Activated CD8-positive, alpha-beta T cell treated with anti-CD3 and anti-CD28 coated beads, Interleukin-2, amount 10 ng/mL, durations not matched to agents 7 days and 5 days (primary cell): ENCODE measurements at places on chromosomes 5 and 9. TPM values are rescaled to one million over a fixed set of nuclear protein-coding genes. Genes with fewer than 3 reads are reported as not detected.
A peak's percentile ranks its signal among the peaks of the same experiment; 100 is the strongest.

The FSTL4 gene
- total RNA-seq, result not detected

The TAS2R1 gene
- not detected for total RNA-seq

The UNC13B gene
- total RNA-seq, result 0.29 TPM

The SNX18 gene
- total RNA-seq, result 19.3 TPM

The TUSC1 gene
- total RNA-seq, result 0.10 TPM

The MRPL41 gene
- total RNA-seq, result 51.4 TPM

The CCDC69 gene
- total RNA-seq, result 92.7 TPM

DNA sequence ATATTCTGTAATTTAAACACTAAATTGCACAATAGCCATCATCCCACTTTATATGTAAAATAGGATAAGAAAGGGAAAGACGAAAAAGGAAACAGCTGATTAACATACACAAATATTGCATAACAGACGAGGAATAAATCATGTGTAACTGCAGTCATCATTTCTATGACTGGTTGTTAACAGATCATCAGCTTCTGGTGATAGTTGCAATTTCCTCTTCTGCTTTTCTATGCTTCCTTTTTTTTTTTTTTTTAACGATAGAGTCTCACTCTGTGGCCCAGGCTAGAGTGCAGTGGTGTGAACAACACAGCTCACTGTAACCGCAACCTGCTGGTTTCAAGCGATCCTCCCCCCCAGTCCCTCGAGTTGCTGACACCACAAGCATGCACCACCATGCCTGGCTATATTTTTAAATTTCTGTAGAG, 22.5 kb upstream of the JAKMIP2 start:
- H3K4me3 ChIP-seq, result peak overlapping the region; percentile 19
- peaks cover 17% of the 10 kb centered on the region for H3K4me1 ChIP-seq
- no peaks in the 10 kb centered on the region for H3K36me3 ChIP-seq
- peak; percentile 69 for DNase-seq
- peak overlapping the region; percentile 26 for H3K27ac ChIP-seq

DNA sequence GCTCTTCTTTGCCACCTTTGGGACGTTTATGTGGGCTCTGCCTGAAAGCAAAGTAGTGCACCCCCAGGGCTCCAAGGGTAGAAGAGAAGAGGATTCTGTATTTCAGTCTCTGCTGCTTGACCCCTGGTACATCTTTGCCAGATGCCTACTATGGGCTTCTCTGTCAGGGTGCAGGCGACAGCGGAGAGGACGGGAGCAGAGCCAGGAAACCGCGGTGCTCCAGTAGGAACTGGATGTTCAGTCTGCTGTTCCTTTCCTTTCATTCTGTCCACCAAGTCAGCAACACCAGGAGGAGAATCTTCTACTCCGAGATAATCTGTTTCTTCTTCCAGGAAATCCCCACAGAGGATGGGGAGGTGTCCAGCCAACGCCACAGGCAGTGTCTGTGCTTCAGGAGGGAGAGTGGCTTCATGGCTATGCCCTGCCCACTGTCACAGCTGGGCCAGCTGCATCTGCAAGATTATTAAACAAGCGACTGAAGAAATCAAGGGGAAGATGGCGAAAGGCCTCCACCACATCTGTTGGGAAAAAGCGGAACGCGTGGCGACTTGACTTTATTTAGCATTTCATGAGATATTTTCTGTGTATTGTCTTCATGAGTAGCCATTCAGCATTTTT, 398.3 kb downstream of the IRX1 start:
- no peak overlapping the region for H3K4me3 ChIP-seq
- no peak overlapping the region for H3K27ac ChIP-seq
- DNase-seq, result no peak
- no peaks in the 10 kb centered on the region for H3K4me1 ChIP-seq
- no peaks in the 10 kb centered on the region for H3K36me3 ChIP-seq
- H3K27me3 ChIP-seq, result no peaks in the 10 kb centered on the region

- H3K27ac ChIP-seq, result no peak overlapping the region
- DNase-seq, result no peak
- H3K4me3 ChIP-seq, result no peak overlapping the region
- peaks cover 46% of the 10 kb centered on the region for H3K36me3 ChIP-seq
Observed at GRCh38 chr9:109035684-109036423, 22.6 kb upstream of the CTNNAL1 start.

- peaks cover 33% of the 10 kb centered on the region for H3K27me3 ChIP-seq
- DNase-seq, result no peak
- H3K4me1 ChIP-seq, result peaks cover 6% of the 10 kb centered on the region
- no peak overlapping the region for H3K4me3 ChIP-seq
- H3K36me3 ChIP-seq, result no peaks in the 10 kb centered on the region
- H3K27ac ChIP-seq, result no peak overlapping the region
Observed at GRCh38 chr5:138732466-138732865, 20.8 kb upstream of the CTNNA1 start.

- H3K4me3 ChIP-seq, result peak overlapping the region; percentile 92
- H3K27me3 ChIP-seq, result no peaks in the 10 kb centered on the region
- DNase-seq, result peak; percentile 27
- peaks cover 85% of the 10 kb centered on the region for H3K36me3 ChIP-seq
- peaks cover 66% of the 10 kb centered on the region for H3K4me1 ChIP-seq
Observed at GRCh38 chr5:132485641-132486317, 4.8 kb downstream of the IRF1 start.

DNA sequence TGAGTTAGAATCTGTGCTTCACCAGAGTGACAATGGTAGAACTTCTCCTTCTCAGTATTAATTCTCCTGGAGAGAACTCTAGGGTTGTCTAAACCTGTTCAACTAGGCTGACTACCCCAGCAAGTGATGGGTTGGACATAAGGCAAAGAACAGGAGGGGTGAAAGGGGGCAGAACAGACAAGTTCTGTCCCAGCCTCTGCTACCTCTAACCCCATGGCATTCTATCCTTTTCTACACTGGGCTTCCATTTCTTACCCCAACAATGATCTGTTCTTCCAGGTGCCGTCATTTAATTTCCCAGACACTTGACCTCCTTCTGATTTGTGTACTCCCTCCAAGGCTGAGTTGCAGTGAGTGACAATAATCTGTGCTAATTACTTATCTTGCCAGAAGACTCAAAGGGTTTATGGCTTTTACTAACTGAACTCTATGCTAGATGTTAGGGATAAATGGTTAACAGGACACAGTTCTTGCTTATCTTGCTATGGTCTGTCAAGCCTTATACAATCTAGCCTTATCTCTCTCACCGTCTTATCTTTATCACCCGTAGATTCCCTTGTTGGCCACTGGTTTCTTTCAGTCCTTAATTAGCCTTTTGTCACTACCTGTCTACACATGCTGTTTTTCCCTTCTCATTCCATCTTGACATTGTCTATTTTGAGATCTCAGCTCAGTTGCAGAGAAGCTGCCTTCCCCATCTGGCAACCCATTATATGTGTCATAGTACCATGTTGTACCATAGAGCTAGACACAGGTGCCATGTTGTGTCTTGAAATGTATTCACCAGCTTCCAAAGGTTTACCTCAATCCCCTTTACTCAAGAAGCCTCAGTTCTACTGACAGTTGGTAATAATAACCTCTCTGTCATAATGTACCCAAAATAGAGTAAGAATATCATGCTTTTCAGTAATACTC, 10.0 kb upstream of the MATR3 start:
- no peaks in the 10 kb centered on the region for H3K27me3 ChIP-seq
- peaks cover 28% of the 10 kb centered on the region for H3K4me1 ChIP-seq
- no peak for DNase-seq
- peaks cover 69% of the 10 kb centered on the region for H3K36me3 ChIP-seq
- H3K27ac ChIP-seq, result no peak overlapping the region

- no peak overlapping the region for H3K27ac ChIP-seq
- H3K4me1 ChIP-seq, result peaks cover 4% of the 10 kb centered on the region
- H3K27me3 ChIP-seq, result no peaks in the 10 kb centered on the region
- DNase-seq, result no peak
- H3K4me3 ChIP-seq, result no peak overlapping the region
- peaks cover 37% of the 10 kb centered on the region for H3K36me3 ChIP-seq
Observed at GRCh38 chr9:32503008-32503407, 23.0 kb downstream of the RIGI start.

GRCh38 chr5:31645420-31646081, 6.6 kb downstream of the PDZD2 start:
- H3K4me3 ChIP-seq, result no peak overlapping the region
- H3K4me1 ChIP-seq, result no peaks in the 10 kb centered on the region
- no peak overlapping the region for H3K27ac ChIP-seq

GRCh38 chr9:61666310-61666709, 476.5 kb downstream of the SPATA31A7 start:
- no peak overlapping the region for H3K4me3 ChIP-seq
- no peaks in the 10 kb centered on the region for H3K4me1 ChIP-seq
- no peak overlapping the region for H3K27ac ChIP-seq
- no peaks in the 10 kb centered on the region for H3K27me3 ChIP-seq
- peaks cover 4% of the 10 kb centered on the region for H3K36me3 ChIP-seq
- DNase-seq, result no peak

- no peak overlapping the region for H3K4me3 ChIP-seq
- H3K4me1 ChIP-seq, result peaks cover 70% of the 10 kb centered on the region
- H3K36me3 ChIP-seq, result peaks cover 19% of the 10 kb centered on the region
- no peak for DNase-seq
Observed at GRCh38 chr9:131657940-131658339, 81.9 kb downstream of the RAPGEF1 start.

GRCh38 chr9:117696154-117696553, 8.0 kb upstream of the TLR4 start:
- DNase-seq, result no peak
- no peaks in the 10 kb centered on the region for H3K27me3 ChIP-seq
- H3K4me3 ChIP-seq, result no peak overlapping the region
